Panc1 (cell line): ENCODE measurements at places on chromosomes 3 and 15. TPM values are rescaled to one million over a fixed set of nuclear protein-coding genes. Genes with fewer than 3 reads are reported as not detected.
A peak's percentile ranks its signal among the peaks of the same experiment; 100 is the strongest.

- H3K4me1 ChIP-seq: no peaks in the 10 kb centered on the region
- no peak overlapping the region for H3K27ac ChIP-seq
- H3K36me3 ChIP-seq: no peaks in the 10 kb centered on the region
- no peaks in the 10 kb centered on the region for H3K27me3 ChIP-seq
These were observed 286.0 kb downstream of the NFKBIZ start for GRCh38 chr3:102135316-102135715.

DNA sequence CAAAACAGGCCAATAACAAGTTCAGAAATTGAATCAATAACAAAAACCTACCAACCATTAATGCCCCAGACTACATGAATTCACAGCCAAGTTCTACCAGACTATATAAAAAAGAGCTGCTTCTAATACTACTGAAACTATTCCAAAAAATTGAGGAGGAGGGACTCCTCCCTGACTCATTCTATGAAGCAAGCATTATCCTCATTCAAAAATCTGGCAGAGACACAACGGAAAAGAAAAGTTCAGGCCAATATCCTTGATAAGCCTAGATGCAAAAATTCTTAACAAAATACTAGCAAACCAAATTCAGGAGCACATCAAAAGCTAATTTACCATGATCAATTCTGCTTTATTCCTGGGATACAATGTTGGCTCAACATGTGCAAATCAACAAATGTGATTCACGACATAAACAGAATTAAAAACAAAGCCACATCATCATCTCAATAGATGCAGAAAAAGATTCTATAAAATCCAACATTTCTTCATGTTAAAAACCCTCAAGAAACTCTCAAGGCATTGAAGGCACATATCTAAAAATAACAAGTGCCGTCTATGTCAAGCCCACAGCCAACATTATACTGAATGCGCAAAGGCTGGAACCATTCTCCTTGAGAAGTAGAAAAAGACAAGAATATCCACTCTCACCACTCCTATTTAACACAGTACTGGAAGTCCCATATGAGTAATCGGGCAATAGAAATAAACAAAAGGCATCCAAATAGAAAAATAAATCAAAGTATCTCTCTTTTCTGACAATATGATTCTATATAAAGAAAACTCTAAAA is 573.6 kb upstream of the GRM7 start:
- no peak overlapping the region for H3K27ac ChIP-seq
- no peaks in the 10 kb centered on the region for H3K27me3 ChIP-seq
- H3K36me3 ChIP-seq: no peaks in the 10 kb centered on the region
- DNase-seq: no peak
- no peaks in the 10 kb centered on the region for H3K4me1 ChIP-seq

GRCh38 chr3:18208856-18209255 is 216.3 kb downstream of the SATB1 start:
- no peak overlapping the region for H3K27ac ChIP-seq
- no peak for DNase-seq

DNA sequence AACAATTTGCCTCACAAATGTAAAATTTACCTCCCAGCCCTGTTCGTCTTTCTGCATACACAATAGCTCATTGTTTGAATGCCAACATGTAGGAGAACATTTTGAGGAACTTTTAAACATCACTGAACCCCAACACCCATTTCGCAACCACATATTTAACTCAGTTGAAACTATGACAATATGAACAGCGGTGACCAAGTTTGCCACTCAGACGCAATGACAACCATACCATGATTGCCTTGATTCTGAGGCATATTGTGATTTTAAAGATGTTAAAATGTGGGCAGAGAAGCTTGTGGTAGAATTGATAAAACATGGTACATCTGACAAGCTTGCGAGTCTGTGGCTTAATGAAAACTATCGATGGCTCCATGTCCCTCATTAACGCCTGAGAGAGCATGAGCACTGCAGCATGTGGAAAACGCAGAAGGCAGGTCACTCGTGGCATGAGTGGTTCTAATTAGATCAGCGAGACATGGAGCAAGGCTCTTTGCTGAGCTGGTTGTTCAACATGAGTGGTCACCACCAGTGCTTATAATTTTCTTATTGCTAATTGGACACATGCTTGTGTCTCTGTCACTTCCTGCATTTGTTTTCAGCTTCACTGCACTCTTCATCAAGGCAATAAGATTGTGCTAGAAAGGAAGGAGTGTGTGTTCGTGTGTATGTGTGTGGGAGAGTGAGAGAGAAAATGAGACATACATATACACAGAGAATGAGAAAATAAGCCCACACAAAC is 116.8 kb downstream of the CHST2 start:
- H3K4me3 ChIP-seq: no peak overlapping the region
- DNase-seq: no peak
- H3K27me3 ChIP-seq: peaks cover 2% of the 10 kb centered on the region; the same call in 1 of the 2 replicates
- no peaks in the 10 kb centered on the region for H3K4me1 ChIP-seq

GRCh38 chr3:169390271-169390670 is 273.2 kb downstream of the MECOM start:
- no peak for DNase-seq
- H3K4me1 ChIP-seq: no peaks in the 10 kb centered on the region
- no peaks in the 10 kb centered on the region for H3K27me3 ChIP-seq
- no peaks in the 10 kb centered on the region for H3K36me3 ChIP-seq
- no peak overlapping the region for H3K27ac ChIP-seq
- H3K4me3 ChIP-seq: no peak overlapping the region

- no peaks in the 10 kb centered on the region for H3K4me1 ChIP-seq
- H3K27ac ChIP-seq: no peak overlapping the region
- H3K4me3 ChIP-seq: no peak overlapping the region
- DNase-seq: peak; percentile 50
These were observed 6.9 kb downstream of the NEK11 start for GRCh38 chr3:131033480-131034080.

DNA sequence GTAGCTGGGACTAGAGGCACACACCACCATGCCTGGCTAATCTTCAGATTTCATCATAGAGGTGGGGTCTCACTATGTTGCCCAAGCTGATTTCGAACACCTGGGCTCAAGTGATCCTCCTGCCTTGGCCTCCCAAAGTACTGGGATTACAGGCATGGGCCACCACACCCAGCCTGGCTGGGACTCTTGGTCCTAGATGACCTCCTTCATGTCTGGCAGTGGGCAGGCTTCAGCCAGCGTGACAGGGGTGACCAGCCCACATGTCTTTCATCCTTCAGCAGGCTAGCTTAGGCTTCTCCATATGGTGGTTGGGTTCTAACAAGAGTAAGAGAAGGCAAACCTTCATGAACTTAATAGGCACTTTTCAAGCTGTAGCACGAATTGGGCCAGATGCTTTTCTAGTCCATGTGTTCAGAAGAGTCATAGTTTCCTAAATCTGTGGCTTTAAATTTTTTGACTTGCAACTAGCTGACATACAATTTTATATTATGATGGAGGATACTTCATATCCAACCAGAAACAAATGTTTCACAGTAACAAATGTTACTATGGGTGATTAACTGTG is 7.6 kb downstream of the GPD1L start:
- H3K36me3 ChIP-seq: no peaks in the 10 kb centered on the region
- no peak overlapping the region for H3K4me3 ChIP-seq
- peaks cover 5% of the 10 kb centered on the region; the same call in 1 of the 2 replicates for H3K4me1 ChIP-seq
- no peak for DNase-seq
- H3K27me3 ChIP-seq: no peaks in the 10 kb centered on the region

DNA sequence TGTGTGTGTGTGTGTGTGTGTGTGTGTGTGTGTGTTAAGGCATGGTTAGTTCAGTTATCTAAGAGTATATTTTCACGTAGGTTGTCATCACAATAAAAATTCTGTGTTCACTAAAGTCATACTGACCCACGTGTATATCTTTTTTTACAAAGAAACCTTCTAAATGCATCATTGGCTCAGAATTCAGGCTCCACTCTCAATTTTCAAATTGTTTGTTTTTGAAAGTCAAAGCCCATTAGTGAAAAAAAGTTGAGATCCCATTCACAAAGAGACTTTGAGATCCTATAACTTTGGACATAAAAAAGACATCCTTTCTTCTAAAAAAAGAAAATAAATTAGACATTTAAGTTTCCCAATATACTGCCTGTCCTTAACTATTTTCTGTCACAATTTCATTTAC is 59.3 kb downstream of the GBE1 start:
- H3K4me1 ChIP-seq: no peaks in the 10 kb centered on the region
- H3K4me3 ChIP-seq: no peak overlapping the region
- H3K27me3 ChIP-seq: no peaks in the 10 kb centered on the region
- no peaks in the 10 kb centered on the region for H3K36me3 ChIP-seq

DNA sequence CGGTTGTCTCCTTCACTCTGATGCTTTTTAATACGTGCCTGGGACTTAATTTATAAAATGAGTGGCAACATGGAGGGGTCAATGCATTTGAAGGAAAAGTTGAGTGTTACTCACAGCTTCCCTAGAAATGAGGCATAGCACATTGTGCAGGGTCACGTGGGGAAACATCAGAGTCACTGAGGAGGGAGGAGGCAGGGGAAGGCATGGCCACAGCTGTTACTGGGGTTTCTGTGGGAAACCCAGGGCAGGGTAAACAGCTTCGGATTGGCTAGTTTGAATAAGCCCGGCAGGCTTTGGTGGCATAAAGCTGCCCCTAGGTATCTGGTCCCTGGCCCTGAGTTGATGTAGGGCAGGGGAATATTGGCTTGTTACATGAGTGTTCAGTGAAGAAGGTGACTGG is 98.9 kb upstream of the ST8SIA2 start:
- no peaks in the 10 kb centered on the region for H3K36me3 ChIP-seq
- H3K4me3 ChIP-seq: no peak overlapping the region
- H3K27ac ChIP-seq: no peak overlapping the region
- no peaks in the 10 kb centered on the region for H3K4me1 ChIP-seq

GRCh38 chr3:158768361-158768787 is 33.5 kb upstream of the MFSD1 start:
- H3K4me3 ChIP-seq: no peak overlapping the region
- no peaks in the 10 kb centered on the region for H3K27me3 ChIP-seq
- peaks cover 24% of the 10 kb centered on the region for H3K4me1 ChIP-seq

DNA sequence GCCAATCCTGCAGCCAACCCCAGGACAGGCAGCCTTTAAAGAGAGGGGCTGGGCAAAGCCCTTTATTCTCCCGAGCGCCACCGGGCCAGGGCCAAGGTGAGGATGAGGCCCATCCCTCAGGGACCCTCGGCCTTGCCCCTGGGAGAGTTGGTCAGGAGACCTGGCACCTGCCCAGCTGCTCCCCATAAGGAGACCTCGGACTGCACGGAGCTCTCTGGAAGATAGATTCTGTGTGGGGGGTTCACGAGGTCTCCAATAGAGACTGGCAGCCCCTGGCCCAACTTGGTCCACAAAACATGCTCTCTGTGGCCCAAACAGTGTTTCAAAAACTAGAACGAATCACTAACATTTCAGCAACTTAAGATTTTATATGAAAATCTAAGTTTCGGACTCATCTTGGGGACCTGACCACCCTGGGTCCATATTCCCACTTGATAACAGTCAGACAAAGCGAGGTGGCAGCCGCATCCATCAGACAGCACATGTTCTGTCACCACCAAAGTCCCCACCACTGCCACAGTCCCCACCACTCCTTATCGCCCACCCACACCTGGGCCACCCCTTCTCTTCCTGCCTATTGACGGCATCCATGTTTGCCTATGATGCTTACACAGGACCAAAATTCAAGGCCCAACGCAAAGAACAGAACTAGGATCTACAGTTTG is 114.4 kb upstream of the RPL32 start:
- H3K27me3 ChIP-seq: no peaks in the 10 kb centered on the region
- no peaks in the 10 kb centered on the region for H3K36me3 ChIP-seq

- H3K4me3 ChIP-seq: no peak overlapping the region
- H3K27me3 ChIP-seq: no peaks in the 10 kb centered on the region
- H3K36me3 ChIP-seq: no peaks in the 10 kb centered on the region
- DNase-seq: no peak
- no peak overlapping the region for H3K27ac ChIP-seq
- H3K4me1 ChIP-seq: no peaks in the 10 kb centered on the region
These were observed 198.9 kb upstream of the LPP start for GRCh38 chr3:187954873-187955586.

DNA sequence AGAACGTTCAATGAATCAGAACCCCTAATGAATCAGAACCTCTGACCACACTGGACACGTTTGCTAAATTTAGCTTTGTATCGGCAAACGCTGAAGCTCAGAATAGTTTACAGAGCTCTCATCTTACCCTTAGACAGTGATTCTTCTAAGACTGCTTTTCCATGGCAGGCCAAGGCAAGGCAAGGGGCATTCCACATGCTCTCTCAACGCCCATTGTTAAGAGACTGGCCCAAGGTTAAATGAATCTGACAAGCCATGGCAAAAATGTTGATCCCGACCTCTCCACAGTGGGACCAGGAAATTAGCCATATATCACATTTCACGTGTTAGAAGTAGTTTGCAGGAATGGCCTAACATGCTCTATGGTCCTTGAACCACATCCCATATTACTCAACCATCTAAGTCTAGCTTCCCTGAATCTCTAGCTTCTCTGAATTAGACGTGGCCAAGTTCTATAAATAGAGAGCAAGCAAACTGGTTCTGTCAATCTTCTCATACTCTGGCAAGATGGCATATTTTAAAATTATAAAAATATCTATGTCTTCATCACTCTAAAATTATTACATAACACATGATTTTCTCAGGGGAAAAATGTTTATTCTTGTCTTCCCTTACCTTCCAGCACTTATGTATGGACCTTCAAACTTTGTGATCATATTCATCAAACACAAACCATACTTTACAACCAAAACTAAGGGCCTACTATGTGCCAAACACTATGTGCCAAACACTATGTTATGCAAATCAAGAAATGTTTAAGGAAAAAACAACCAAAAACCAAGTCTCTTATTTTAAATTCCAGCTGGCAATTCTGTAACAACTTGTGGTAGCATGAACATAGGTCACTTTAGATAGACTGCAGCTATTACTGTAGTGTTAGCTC is 54.3 kb downstream of the AAGAB start:
- H3K27ac ChIP-seq: peak overlapping the region; percentile 80
- no peaks in the 10 kb centered on the region for H3K27me3 ChIP-seq
- H3K4me1 ChIP-seq: peaks cover 39% of the 10 kb centered on the region

GRCh38 chr15:61411902-61412510 is 182.9 kb upstream of the RORA start:
- H3K27me3 ChIP-seq: no peaks in the 10 kb centered on the region
- no peak for DNase-seq
- no peak overlapping the region for H3K4me3 ChIP-seq
- no peaks in the 10 kb centered on the region for H3K4me1 ChIP-seq
- H3K36me3 ChIP-seq: no peaks in the 10 kb centered on the region

Gene ASB14
- not detected for total RNA-seq

Gene KCNMB3
- 5.8 TPM for total RNA-seq

Gene BRPF1
- total RNA-seq: 17.4 TPM

Gene GOLGA8J
- 0.44 TPM for total RNA-seq

Gene CCR3
- total RNA-seq: not detected

Gene LPCAT4
- 58.5 TPM for total RNA-seq

Gene EAF2
- 5.3 TPM for total RNA-seq
